Natural killer cell (primary cell): ENCODE measurements at places on chromosomes 2 and 18. TPM values are rescaled to one million over a fixed set of nuclear protein-coding genes. Genes with fewer than 3 reads are reported as not detected.

DNA sequence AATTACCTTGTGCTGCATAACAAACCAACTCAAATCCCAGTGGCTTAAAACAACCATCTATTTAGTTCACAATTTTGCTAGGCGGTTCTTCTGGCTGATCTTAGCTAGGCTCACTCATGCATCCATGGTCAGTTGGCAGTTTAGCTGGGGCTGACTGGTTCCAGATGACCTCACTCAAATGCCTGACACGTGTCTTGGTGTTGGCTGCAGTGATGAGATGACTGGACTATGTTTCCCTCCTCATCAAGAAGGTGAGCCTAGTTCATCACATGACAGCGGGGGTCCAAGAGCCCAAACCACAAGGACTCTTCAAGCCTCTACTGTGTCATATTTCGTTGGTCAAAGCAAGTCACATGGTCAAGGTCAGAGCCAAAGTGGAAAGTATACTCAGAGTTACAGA lies 42.7 kb upstream of the ACTR3 start:
- no peak for DNase-seq

DNA sequence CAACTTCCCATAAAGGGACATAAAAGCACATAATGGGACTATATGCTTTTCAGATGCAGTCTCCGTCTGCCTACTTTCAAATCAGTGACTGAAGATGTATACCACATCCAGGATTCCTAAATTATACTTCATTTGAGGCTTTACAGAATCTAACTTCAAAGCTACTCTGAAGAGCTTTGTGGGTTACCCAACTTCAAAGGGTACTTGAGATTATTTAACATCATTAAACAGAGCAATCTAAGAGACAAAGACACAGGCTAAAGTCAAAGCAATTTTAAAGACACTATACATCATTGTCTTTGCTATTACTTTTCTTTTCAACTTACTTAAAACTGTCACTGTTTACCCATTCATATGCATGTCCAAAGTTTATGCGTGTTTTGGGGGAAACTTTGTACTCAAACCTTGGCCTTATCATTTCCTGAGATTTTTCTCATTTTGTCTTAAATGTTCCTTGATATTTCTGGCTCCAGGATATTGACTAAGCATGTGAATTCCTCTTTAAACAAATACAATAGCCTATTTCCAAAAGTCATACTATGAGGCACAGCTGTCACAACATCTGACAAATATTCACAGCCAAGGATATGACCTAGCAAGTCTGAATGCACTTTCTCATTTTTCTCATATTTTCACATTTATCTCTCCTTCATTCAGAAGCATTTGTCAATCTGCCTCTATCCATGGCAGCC lies 1985.1 kb upstream of the PIK3C3 start:
- no peak for DNase-seq

The LONRF2 gene
- not detected for total RNA-seq

The ACADL gene
- not detected for total RNA-seq

GRCh38 chr2:212177724-212178123 lies 360.9 kb downstream of the ERBB4 start:
- no peak for DNase-seq

DNA sequence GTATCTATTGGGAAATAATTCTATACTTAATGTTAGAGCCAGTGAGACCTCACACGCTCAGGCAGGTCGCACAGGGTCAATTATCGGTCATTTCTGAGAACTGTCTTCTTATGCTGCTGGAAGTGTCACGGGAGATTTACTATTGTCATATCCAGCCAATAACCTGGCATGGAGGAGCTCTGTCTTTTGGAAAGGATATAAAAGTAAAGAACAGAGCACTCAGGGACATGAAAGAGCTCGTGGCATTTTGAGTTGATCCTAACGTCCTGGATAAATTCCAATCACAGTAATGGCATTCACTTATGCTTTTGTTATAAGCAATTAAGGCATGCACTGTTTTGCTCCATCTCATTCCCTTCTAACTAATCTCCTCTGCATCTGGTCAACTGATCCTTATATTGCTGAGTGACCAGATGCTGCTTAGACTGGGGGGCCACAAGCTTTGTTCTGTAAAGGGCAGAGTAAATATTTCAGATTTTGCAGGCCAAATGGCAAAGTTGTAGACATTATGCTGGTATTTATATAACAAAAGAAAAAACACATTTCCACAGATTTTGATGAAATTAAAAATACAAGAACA lies 453.5 kb upstream of the SMIM21 start:
- no peak for DNase-seq

The KCNF1 gene
- not detected for total RNA-seq

- DNase-seq, result no peak
Measured at GRCh38 chr2:233210843-233211547, 40.5 kb upstream of the ATG16L1 start.
